ENCODE measurements at places on chromosomes 1 and 21.

DNA sequence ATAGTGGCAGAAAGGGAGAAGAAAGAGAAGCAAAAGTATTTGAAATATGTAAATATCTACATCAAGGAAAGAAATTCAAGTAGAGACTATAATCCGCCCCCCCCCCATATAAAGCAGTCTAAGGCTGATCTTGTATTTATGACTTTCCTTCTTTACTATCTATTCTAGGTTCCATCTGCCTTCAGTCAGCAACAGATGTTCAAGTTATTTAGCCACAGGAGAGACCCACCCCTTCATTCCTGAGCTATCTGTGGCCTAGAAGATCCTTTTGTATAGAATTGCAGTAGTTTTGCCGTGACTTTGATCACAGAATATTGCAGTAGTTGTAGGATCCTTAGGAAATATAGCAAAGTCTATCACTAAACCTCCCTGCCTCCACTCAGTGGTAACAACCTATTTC is 10.7 kb upstream of the BSDC1 start:
- no peak for DNase-seq

DNA sequence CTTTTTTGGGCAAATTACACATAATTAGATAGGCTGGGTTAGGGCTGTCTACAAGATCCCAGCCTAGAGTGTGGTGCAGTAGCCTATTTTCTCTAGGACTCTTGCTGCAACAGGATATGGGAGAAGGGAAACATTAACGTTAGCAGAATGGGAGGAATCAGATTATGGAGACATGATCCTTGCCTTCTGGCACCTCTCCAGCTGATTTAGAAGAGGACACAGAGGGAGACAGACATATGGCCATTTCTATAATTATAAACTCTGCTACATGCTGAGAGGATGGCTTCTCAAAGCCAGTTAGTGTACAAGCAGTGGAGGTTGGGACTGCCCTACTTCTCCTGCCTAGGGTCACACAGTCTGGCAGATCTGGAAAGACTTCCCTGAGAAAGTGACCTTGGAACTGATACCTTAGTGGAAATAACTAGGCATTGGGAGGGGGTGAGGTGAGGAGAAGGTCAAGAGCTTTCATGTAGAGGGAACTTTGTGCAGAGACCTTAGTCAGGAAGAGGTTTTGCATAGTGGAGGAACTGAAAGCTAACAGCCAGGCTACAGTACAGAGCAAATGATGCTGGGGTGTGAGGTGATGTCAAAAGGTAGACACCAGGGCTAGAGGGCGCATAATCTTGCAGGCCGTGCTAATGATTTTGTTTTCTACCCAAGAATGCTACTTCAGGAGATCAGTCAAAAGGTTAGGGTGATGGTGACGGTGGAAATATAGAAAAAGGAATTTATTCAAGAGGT is 1.2 kb upstream of the CD1D start:
- no peak for DNase-seq

DNA sequence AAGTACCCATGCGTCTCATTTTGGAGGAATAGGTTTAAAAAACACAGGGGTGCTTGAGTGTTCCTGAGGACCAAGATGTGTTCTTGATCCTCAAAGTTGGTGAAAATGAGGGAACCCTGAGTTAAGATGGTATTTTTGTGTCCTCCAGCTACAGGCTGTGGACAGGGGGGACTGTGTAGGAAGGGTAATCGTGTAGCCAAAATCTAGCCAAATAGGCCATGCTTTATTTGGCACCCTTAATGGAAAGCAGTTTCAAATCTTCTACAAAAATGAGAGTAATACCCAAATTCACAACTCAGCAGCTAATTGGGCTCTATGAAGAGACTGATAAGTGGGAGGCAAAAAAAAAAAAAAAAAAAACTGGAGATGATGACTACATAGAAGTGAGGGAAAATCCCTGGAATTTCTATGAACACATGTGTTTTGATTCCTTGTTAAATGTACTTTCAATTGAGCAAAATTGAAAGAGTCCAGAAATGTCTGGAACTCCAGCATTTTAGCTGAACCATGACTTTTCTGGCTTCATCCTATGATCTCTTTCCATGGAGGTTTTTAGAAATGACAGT is 470 bp downstream of the HSD11B1 start:
- no peak for DNase-seq

DNA sequence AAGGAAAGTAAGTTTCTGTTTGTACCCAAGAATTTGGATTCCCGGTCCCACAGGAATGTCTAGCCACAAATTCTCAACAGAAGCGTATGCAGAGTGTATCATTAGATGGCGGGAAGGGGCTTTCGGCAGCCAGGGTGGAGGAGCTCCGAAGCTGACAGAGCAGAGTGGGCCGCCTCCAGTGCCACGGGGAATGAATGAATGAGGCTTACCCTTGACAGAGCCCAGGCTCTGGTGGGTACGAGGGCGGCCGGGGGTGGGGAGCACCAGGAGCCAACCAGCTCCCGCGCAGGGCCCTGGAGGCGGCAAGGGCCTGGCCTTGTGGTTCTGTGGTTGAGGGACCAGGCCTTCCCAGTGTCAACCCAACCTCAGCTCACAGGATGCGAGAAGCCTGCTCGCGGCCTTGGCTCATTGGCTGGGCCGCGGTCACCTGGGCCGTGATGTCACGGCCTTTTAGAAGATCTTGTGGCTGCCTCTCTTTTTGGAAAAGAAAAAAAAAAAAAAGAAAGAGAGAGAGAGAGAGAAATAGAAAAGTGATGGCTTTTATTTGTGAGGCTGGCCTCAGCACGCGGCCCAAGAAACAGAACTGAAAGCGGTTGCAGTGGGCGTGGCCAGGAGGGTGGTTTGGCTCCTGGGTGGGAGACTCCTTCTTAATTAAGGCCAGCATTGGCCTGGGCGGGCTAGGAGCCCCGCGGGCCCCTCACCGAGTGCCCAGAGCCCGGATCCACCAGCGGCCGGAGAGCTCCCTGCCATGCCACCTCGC is 34.9 kb upstream of the RUNX3 start:
- peak; percentile 93 for DNase-seq

DNA sequence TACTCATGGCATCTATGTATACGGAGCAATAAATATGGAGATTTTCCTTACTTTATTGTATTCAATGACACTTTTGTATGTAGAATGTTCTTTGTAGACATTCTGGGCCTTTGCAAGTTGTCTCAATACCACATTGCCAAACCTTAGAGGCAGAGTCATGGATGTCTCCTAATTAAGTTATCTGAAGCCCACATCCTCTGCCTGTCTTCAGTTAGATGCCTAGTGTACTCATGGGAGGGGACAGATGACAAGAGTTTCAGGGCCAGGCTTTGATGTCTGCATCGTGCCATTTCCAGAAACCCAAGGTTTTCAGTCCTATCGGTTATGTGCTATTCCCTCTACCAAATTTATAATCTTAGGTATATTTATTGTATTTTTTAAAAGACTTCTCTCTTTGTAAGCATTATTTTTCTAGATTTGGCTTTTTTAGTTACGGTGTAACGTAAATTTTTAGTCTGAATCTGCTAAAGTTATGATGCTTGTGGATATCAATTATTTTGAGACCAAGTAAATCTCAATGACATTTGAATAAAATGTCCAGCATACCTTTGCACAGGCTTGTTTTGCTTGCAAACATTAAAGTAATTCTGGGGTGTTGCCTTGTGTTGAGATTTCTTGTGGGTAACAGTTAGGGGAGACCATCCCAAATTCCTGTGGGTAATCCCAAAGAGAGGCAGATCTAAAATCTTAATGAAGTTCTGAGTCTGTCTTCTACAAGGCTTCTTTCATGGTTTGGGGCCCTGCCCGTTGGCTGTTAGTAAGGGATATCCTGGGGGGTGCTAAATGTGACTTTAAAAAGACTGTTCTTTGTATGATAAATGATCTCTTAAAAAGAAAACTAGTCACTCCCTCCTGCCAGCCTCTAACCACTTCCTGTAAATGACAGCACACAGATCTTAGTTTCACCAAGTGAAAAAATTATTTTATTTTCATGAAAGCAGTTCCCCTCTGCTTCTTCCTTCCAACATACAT is 8.0 kb upstream of the MACF1 start:
- peak; percentile 30 for DNase-seq

GRCh38 chr1:64484651-64485050 is 14.7 kb downstream of the CACHD1 start:
- no peak for DNase-seq
